Right atrium auricular region (tissue), 2 donors: ENCODE measurements at places on chromosomes 7 and 10.

DNA sequence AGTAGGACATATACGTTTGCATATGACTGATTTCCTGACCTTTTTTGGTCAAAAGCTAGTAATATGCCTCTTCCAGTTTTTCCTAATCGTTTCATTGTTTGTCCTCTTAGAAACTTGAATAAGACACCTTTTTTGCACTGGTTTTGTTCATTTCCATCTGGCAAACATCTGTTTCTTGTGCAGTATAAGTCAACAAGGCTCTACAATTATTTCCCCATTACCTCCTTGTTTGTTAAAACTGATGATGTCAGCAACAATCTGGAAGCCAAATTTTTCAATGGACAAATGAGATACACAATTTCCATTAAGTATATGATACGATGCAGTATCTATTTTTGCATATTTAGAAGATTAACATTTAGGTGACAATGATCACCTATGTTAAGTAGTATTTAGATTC, 148.8 kb downstream of the NRBF2 start:
- DNase-seq, result no peak

DNA sequence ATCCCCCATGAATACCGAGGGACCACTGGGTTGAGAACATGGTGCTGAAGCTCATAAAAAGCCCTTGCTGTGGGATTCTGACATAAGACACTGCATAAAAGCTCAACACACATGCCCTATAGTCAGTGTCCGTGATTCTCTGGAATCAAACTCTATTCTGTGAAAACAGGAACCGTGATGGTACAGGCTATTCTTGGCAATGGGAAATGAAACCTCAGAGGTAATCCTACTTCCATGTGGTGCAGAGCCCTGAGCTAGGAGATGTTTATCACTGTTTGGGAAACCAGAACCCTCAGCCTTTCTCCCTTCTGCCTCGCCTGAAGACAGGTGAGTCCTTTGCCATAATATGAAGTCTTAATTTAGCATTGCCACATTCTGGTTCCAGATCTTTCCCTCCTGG, 80.8 kb upstream of the PRSS1 start:
- DNase-seq, result no peak

DNA sequence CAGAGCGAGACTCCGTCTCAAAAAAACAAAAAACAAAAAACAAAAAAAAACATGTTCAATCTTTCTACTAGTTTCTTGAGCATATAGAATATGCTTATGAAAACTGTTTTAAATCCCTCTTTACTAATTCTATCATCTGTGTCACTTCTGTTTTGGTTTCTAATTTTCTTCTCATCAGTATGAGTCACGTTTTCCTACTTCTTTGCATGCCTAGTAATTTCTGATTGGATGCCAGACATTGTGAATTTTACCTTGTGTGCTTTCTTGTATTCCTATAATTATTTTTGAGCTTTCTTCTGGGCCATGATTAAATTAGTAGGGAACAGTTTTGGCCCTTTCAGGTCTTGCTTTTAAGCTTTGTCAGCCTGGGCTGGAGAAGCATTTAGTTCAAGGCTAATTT, 9.9 kb downstream of the MICU1 start:
- DNase-seq, result no peak

- DNase-seq, result no peak
These were observed 40.0 kb downstream of the MINPP1 start for GRCh38 chr10:87544721-87545120.

- no peak for DNase-seq
These were observed 34.6 kb downstream of the ANKRD7 start for GRCh38 chr7:118259115-118259514.

DNA sequence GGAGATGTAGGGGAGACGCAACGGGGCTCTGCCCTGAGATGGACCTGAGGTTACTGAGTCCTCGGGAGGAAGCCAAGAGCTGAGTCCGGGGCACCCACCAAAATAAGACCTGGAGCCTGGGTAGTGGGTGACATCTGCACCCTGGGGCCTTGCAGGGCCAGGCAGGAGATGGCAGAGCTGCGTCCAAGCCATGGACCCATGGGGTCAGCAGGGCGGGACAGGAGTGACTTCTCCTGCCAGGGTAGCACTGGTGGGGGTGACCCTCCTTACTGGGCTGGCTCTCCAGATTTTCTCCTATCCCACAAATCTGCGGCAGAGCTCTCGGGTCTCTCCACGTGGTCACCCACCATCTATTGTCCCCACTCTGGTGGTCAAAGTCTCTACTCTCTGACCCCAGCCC, 2.1 kb downstream of the GHRHR start:
- no peak for DNase-seq

GRCh38 chr7:132877573-132877972, 204.3 kb downstream of the CHCHD3 start:
- DNase-seq, result no peak

GRCh38 chr7:73811760-73812168, 19.0 kb upstream of the CLDN4 start:
- DNase-seq, result peak; percentile 72

DNA sequence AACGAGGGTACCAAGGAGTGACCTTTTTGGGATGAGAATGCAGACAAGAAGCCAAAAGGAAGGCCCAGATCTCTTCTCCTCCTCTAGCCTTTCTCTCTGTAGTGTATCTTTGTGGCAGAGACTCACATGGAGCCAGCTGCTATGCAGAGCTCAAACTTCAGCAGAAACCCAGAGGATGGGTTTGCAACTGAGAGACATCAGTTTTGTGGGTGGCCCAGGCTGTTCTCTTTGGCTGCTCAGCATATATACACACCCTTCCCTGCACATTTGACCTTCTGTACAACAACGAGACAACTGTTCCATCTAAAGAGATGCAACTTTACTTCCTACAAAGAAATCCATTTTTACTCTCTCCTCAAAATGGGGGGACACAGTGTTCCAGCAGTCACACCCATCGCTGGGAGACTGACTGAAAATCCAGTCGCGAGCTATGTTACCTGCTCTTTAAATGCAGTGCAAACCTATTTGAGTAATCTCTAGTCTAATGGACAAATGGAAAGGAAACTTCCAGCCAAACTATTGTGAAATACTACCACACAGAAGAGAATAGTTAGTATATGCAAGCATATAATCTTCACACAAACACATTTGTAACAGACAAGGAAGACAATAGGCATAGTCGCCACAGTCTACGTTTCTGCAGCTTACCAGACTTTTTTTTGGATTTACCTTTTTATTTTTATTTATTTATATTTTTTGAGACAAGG, 51.2 kb downstream of the GTF2I start:
- DNase-seq, result no peak

DNA sequence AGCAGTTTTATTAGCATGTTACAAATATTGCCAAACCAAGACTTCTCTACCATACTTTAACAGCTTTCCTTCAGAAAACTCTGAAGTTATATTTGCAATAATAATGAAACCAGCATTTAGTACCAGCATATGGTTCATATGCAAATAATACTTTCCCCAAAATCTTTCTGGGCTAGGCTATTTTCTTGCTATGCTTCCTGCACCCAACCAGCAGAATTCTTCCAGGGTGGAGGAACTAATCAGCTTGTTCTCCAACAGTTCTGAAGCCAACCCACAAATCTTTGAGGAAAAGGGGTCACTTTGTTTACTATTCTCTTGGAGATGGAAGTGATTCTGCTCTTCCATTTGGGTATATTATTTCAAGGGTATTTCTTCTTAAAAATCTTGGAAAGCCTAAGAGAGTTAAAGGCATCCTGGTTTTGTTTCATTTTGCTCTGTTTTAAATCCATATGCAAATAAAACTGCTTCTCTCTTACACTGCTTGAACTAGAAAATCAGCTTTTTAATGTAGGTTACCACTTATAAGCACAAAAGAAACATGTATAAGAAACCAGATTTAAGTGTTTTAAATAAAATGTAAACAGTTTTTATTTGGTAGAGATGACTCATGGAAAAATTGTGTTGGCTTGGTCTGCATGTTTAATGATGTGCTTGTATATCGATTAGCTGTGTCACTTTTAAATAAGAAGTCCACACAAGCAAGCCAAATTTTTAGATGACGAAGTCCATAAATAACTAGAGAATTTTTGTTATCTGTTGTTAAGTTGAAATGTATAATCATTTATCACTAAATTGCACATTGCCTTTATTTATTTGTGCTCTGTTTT, 103.7 kb downstream of the HECTD2 start:
- DNase-seq, result no peak

DNA sequence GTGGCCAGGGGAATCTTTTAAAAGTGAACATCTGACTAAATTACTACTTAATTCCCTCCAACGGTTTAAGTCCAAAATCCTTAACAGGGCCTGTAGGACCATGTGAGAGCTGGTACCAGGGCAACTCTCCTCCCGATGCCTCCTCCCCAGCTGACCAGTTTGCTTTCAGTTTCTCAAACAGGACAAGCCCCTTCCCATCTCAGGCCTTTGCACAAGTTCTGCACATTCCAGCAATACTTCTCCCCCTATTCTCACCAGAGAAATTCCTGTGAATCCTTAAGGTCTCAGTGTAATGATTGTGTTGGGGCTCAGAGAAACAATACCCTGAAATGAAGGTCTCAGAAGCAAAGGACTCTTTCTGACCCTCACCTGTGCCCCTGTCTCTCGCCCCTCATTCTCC, 8.0 kb upstream of the CALHM1 start:
- DNase-seq, result no peak

- DNase-seq, result no peak
These were observed 97.7 kb upstream of the MTPN start for GRCh38 chr7:136074843-136075242.

- no peak for DNase-seq
These were observed 8.4 kb downstream of the FOXL3 start for GRCh38 chr7:298375-298702.

- DNase-seq, result no peak
These were observed 142.9 kb upstream of the ZMIZ1 start for GRCh38 chr10:78925800-78926319.

- DNase-seq, result no peak
These were observed 111.5 kb downstream of the HDAC9 start for GRCh38 chr7:18607025-18607424.

DNA sequence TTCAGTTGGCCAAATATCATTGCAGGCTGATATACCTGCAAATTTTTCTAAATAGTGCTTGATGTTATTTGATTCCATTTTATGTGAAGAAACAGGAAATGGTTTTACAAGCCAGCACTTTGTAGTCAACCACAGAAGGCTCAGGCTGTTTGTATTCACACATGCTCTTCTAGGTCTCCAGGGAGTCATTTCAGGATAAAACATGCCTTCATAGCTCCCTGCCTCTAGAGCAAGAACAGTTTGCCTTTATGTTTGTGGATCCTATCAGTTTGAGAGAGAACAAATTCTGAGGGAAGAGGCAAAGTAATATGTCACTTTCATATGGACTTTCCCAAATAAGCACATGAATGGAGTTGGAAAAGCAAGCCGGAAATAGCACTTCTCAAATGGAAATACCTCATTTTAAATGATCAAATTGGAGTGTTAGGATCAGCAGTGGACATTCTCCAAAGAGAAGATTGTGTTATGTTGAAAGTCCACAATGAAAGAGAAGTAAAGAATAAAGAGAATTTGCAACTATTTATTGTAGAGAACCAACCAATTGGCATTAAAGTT, 277.6 kb downstream of the KCND2 start:
- no peak for DNase-seq

DNA sequence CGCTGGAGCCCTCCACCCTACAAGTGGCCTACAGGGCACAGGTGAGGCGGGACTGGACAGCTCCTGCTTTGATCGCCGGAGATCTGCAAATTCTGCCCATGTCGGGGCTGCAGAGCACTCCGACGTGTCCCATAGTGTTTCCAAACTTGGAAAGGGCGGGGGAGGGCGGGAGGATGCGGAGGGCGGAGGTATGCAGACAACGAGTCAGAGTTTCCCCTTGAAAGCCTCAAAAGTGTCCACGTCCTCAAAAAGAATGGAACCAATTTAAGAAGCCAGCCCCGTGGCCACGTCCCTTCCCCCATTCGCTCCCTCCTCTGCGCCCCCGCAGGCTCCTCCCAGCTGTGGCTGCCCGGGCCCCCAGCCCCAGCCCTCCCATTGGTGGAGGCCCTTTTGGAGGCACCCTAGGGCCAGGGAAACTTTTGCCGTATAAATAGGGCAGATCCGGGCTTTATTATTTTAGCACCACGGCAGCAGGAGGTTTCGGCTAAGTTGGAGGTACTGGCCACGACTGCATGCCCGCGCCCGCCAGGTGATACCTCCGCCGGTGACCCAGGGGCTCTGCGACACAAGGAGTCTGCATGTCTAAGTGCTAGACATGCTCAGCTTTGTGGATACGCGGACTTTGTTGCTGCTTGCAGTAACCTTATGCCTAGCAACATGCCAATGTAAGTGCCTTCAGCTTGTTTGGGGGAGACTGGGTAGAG, at the start of gene COL1A2:
COL1A2 (plus strand) TSS at position 459 of the 704 bp plus-strand sequence; CDS start at position 596, 137 bp downstream.
- peak; percentile 90 for DNase-seq

DNA sequence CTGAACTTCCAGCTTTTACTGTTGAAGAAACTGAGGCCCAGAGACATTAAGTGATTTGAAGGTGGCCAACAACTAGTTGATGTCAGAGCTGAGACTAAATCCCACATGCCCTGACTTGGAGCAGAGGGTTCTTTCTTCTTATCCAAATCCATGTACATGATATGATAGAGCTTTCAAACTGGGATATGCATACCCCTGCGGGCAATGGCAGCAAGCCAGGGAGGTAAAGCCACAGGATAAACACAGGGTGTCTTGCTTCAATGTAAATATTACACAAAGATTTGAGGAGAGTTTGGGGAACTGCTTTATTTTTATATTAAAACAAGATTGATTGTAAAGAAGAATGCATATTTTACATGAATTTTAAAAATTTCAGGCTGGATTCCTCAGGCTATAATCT, 2.3 kb upstream of the LRRC72 start:
- no peak for DNase-seq

GRCh38 chr10:78964274-78964951, 104.4 kb upstream of the ZMIZ1 start:
- no peak for DNase-seq

DNA sequence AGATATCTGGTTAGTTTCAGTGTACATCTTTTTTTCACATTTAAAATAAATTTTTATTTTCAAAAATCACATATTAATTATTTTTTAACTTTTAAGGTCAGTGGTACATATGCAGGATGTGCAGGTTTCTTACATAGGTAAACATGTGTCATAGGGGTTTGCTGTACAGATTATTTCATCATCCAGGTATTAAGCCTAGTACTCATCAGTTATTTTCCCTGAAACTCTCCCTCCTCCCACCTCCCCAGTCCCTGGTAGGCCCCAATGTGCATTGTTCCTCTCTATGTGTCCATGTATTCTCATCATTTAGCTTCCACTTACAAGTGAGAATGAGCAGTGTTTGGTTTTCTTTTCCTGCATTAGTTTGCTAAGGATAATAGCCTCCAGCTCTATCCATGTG, 323.0 kb downstream of the C7orf25 start:
- no peak for DNase-seq

DNA sequence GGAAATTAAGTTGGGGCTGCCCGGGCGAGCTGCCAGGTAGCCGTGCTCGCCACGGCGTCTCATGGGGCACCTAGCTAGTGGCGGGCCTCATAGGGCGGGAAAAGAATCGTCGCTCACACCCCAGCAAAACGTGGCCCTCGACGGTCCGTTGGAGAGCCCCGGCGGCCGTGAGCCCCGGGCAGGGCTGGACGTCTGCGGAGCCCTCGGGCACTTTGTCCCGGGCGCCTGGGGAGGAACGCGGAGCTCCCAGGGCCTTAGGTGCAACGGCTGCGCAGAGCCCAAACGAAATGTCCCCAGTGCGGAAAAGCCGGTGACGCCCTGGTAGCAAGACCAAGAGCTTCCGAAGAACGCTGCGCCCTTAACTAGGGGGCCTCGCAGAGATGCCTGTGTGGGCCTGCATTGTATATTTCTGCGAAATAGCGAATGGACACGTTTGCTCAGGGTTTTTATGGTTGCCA, 866 bp upstream of the SFMBT2 start:
- no peak for DNase-seq
